Thyroid gland (tissue), 4 donors: ENCODE measurements at places on chromosomes 1 and 21.

GRCh38 chr1:155207806-155208540, at the start of gene THBS3:
Gene THBS3, minus strand, starts transcription at chr1:155207897. Its CDS starts 21 bp downstream, at chr1:155207876.
- no peak for DNase-seq

DNA sequence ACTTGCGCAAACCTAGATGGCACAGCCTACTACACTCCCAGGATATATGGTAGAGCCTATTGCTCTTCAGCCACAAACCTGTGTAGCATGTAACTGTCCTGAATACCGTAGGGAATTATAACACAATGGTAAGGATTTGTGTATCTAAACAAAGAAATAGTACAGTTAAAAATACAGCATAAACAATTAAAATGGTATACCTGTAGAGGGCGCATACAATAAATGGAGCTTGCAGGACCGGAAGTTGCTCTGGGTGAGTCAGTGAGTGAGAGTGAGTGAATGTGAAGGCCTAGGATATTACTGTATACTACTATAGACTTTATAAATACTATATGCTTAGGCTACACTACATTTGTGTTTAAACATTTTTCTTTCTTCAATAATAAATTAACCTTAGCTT, 99.3 kb downstream of the PLD5 start:
- DNase-seq, result no peak

- DNase-seq, result no peak
Observed at GRCh38 chr1:211713231-211713630, 37.8 kb upstream of the NEK2 start.

DNA sequence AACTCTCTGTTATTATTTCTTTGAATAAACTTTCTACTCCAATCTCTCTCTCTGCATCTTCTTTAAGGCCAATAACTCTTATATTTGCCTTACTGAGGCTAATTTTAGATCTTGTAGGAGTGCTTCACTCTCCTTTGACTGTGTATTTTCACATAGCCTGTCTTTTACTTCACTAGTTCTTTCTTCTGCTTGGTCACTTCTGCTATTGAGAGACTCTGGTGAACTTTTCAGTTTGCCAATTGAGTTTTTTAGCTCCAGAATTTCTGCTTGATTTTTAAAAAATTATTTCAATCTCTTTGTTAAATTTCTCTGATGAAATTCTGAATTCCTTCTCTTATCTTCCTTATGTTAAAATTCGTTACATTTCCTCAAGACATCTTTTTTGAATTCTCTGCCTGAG, 18.2 kb downstream of the GPR88 start:
- no peak for DNase-seq

- no peak for DNase-seq
Observed at GRCh38 chr1:53696051-53696450, 42.9 kb downstream of the GLIS1 start.

DNA sequence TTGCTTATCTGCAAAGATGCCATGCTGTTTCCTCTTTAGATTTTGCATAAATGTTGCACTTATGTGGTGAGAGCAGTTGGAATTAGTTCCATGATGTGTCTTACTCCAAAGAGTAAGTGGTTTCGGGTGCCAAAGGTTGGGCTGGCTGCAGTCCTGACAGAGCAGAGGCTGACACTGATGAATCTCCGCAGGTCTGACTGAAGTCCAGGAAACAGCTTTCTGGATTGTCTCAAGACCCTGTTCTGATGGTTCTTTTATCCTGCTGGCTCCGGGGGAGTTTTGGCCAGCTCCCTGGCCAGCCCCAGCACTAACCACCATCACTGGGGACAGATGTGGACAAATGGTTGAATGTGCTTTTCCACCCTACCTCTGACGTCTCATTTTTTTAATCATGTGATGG, 207.2 kb upstream of the KIAA0040 start:
- no peak for DNase-seq

DNA sequence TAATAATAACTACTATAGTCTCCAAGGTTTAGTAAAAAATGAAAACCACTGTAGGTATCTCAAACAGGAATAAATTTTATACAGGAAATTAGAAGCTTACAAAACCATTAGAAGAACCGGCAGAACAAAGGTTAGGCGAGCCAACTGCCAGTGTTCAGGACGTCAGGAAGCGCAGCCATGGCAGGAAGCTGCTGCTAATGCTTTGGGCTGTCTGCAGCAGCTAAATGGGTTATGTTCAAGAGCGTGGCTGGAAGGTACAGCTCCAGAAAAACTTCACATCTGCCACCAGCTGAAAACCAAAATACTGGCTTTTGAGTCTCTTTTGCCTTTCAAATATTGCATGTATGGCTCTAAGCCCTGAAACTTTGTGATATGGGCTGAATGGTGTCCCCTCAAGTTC, 35.7 kb upstream of the MYSM1 start:
- no peak for DNase-seq

DNA sequence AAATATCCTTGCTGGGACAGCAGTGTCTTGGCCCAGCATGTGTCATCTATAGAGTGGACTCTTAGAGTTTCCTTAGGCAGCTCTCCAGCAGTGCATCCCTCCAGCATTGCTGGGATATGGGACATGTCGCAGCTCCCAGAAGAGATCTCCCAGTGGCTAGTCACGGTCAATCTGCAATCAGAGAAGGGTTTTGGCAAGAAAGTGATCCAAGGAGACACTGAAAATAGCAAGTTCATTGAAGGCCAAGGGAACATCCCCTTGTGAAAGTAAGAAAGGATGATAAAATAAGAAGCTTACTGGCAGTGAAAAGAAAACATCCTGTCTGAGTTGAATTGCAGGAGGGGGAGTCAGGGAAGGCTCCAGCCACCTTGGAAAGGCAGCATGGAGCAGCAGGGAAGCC, 19.3 kb upstream of the NPL start:
- no peak for DNase-seq

DNA sequence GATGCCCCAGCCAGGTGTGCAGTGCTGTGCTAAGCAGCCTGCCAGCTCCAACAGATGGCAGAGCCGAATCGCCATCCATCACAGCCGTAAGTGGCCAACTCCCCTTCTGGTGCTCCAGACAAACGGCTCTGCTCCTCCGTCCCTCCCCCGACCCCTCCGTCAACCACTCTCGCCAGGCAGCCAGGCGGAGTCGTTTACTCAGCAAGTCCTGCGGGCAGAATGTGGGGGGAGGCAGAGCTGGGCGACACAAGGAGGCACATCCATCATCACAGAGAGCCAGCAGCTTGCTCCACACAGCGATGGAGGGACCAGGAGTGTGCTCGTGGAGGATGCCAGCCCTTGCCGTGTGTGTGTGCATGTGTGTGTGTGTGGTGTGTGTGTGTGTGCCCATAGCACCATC, 206.6 kb upstream of the GRIK3 start:
- DNase-seq, result no peak

GRCh38 chr1:172215006-172215405, 205.5 kb upstream of the C1orf105 start:
- no peak for DNase-seq

DNA sequence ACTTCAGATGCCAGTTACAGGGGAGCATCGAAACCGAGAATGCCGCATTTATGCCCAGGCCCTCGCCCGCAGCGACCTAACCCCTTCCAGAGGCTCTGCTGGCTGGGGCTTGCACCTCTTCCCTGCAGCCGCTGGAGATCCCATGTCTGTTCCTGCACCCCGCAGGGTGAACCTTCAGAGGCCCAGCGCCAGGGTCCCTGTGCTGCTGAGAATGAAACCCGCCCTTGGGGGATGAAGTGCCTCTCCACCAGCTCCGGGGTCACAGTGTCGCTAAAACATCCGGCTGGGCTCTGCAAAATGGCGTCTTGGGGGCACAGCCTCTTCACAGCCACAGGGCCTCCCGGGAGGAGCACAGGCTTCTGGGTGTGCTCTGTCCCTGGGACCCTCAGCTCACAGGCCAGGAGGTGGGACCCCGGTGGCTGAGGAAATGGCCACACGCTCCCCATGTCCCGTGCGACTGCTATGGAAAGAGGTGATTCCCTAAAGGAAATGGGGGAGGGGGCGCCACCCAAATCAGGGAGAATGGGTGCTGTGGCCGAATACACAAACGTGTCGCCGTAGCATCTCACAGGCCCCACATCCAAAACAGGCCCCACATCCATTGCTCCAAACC, 39.9 kb upstream of the TSPEAR start:
- no peak for DNase-seq

GRCh38 chr1:103948526-103948925, 198.8 kb downstream of the AMY1C start:
- no peak for DNase-seq

DNA sequence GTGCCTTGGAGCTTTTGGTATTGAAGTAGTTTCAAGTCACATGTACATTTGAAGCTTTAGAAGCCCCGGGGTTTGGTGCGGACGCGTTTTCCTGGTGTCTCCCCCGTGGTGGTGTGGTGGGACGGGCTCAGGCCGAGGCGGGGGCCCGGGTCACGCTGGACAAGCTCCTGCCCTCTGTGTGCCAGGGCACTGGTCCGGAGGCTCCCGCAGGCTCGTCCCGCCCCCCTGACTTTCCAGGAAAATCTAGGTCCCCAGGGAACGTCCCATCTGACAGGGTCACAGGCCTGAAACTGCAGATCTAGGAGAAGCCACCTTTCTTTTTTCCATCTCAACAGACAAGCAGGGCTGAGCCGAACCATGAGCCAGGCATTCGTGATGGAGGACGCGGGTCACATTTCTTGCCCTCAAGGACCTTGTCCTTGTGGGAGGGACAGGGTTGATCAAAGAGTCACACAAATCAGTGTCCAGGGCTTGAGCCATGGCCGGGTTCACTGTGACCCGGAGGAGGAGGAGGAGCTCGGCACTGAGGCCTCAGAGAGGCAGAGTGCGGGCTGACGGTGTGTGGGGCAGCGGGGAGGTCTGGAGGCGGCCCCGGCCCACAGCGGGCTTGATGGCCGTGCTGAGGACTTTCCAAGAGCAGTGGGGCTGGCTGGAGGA, 1.6 kb downstream of the DMRTB1 start:
- no peak for DNase-seq

GRCh38 chr1:121516234-121516967, 331.6 kb downstream of the SRGAP2C start:
- no peak for DNase-seq

DNA sequence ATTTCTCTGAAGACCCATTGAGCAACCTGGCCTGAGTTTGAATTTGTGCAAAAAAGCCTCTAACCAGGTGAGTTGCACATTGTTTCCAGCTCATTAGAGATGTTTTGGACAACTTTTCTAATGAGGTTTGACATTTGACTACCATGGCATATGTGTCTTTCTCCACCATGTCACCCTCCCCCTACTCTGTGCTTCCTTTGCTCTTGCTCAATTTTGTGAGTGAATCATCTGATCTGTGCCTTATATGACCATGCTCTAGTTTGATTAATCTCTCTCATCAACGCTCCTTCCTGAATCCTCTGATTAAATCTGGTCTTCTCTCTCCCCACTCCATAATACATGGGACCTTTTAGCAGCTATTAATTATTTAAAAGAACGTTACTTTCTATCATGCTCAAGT, 144.8 kb upstream of the SAMSN1 start:
- DNase-seq, result no peak

- DNase-seq, result no peak
Observed at GRCh38 chr21:23026878-23027277, 2028.7 kb downstream of the NCAM2 start.

DNA sequence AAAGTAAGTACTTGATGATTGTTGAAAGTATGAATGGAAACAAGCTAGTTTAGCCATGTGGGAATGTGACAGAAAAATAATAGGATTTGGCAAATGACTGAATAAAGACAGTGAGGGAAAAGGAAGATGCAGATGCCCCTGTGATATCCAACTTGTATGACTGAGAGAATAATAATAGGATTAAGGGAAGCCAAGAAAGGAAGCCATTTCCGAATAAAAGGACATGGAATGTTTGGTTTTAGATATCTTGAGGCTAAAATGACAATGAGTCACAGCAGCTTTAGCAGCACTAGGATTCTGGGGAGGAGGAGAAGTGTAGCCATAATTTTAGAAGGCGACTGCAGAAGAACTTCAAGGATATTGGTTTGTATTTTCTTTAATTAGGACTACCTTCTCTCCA, 109.2 kb downstream of the TTLL7 start:
- DNase-seq, result no peak
